NCI-H446 (cell line): ENCODE measurements at places on chromosomes 4 and X.
A peak's percentile ranks its signal among the peaks of the same experiment; 100 is the strongest.

GRCh38 chr4:108060164-108060563 lies 70.5 kb downstream of the HADH start:
- DNase-seq = no peak

GRCh38 chrX:47481160-47481559 lies 1.9 kb downstream of the ZNF41 start:
- DNase-seq = no peak

GRCh38 chrX:21912220-21912619 lies 28.3 kb upstream of the SMS start:
- no peak for DNase-seq

DNA sequence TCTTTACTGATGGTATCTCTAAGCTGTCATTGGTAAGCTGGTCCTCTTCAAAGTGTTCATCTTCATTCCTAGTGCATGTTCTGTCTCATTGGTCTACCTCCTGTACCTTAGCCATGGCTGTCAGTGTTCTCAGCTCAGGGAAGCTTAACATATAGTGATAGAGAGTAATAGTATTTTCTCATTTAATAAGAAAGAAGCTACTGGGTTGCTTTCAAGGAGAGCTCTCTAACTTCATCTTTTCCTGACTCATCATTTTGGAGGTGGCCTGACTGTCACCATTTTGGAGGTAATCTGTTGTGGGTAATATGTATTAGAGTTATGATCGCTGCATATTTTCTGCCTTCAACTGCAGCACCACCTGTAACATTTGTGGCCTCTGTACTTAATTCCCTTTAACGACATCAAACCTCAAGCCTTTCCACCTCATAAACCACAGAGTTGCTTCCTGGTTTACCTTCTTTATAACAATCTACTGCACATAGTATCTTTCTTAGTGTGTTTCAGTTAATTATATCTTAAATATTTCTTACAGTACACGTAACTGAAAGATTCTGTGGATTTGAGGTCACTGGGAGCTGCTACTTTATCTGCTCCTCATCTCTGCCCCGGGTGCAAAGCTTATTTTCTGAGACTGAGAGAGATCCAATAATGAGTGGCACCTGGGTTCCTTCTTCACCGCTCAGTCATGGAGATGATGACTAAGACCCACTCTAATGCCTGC lies 474.0 kb upstream of the TECRL start:
- DNase-seq = no peak

GRCh38 chrX:85503258-85504158 lies 124.0 kb upstream of the POF1B start:
- no peak for DNase-seq

DNA sequence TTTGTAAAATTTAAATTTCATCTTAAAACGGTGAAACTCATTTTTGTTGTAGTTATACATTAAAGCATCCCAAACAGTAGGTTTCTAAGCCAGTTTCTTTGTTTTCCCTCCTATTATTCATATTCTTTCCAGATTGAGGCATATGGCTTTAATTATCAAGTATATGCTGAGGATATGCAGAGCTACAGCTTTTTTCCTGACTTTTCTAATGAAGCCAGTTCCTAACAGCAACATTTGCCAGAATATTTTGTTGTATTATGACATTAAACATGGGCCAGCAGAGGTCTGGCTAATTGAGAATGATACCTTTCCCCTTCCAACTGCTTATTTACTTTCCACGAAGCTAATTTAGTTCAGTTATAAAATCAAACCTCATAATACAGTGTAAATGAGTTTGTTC lies 75.3 kb downstream of the SLIT2 start:
- DNase-seq = peak; percentile 20

- DNase-seq = no peak
Measured at GRCh38 chr4:93780080-93780479, 48.5 kb upstream of the ATOH1 start.

DNA sequence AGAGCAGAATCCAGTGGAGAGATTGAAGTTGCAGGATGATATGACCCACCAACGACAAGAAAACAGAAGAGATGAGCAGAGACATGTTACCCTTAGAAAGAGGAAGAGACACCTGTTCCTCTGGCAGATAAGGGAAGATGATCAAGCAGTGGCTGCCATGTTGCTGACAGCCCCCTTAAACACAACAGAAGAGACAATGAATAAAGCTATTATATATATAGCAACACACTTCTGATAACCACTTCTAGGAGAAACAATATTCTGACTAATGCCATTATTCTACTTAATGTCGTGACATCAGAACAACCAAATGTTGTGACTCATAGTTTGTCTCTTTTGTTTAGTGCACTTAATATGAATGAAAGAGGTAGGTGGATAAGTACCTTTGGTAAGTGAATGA lies 44.9 kb downstream of the SH3RF1 start:
- no peak for DNase-seq

- DNase-seq = no peak
Measured at GRCh38 chr4:27360790-27361267, 500.2 kb downstream of the STIM2 start.

GRCh38 chr4:61805979-61806378 lies 605.9 kb downstream of the ADGRL3 start:
- DNase-seq = no peak

- DNase-seq = no peak
Measured at GRCh38 chr4:89538886-89539285, 231.3 kb upstream of the GPRIN3 start.

GRCh38 chr4:153916273-153916755 lies 127.4 kb upstream of the SFRP2 start:
- no peak for DNase-seq

- DNase-seq = no peak
Measured at GRCh38 chr4:114021451-114021850, 42.0 kb upstream of the ARSJ start.

DNA sequence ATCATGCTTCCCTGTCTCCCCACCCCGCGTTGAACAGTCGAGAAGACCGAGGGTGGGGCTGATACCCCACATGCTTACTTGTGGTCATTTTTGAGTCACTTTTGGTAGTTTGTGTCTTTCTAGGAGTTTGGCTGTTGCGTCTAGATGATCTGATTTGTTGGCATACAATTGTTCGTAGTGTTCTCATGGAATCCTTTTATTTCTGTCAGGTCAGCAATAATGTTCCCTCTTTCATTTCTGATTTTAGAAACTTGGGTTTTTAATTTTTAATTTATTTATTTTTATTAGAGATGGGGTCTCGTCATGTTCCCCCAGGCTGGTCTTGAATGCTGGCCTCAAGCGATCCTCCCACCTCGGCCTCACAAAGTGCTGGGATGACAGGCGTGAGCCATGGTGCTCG lies 30.9 kb downstream of the SH3TC1 start:
- no peak for DNase-seq

- DNase-seq = no peak
Measured at GRCh38 chrX:45422216-45422925, 221.7 kb upstream of the DIPK2B start.

- DNase-seq = no peak
Measured at GRCh38 chr4:71550220-71551165, 211.7 kb downstream of the SLC4A4 start.

DNA sequence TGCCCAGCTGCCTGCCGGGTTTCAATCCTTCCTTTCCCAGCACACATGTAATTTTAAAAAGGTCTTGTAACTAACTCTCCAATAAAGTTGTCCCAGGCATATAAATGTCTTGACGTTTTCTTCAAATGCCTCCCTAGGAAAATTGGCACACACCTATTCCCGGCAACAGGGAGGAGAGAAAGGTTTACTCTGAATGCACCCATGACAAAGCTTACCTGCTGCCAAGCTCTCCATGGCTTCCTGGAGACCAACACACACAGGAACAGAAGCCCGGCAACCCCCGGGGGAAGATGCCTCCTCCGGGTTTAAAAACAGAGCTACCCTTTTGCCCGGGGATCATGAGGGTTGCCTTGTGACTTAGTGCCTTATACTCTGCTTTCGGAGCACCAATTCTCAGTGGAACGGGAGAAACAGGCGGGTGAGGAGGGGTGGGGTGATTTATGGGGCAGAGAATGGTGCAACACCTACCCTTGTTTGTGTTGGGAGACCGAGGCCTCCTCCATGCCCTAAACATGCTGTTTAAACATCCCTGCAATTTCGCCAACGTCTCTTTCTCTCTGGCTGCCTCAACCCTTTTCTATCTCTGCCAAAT lies 4.8 kb upstream of the GYG2 start:
- no peak for DNase-seq

GRCh38 chr4:70749313-70749712 lies 27.5 kb downstream of the RUFY3 start:
- DNase-seq = no peak

GRCh38 chr4:173505924-173506518 lies 24.0 kb downstream of the HAND2 start:
- DNase-seq = peak; percentile 44

DNA sequence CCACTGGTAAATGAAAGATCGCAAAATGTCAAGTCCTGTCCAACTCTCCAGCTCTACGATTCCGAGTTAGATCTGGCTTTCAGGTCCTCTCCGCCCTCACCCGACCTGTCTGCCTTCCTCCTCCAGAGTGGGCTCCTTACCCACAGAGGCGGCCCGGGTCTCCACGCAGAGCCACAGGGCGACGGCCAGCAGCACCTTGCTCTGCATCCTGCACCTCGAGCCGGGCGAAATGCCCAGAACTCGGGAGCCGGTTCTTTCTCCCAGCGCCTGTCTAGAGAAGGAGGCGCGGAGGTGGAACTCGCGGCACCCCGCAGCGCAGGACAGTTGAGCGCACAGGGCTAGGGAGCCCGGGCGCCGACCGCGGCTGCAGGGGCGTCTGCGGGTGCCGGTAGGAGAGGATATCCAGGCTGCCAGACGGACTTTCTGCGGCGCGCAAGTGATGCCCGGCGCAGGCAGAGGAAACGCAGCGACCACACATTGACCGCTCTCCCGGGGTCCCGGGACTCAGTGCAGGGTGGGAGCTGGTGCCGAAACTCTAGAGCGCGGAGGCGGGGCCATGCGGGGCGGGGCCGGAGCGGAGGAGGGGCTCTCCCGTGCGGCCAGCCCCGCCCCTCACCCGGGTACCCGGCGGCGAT lies at the start of gene KDR:
Gene KDR, minus strand, starts transcription at position 509 of the 635 bp plus-strand sequence. Its CDS starts 302 bp downstream, at position 207.
- DNase-seq = no peak

DNA sequence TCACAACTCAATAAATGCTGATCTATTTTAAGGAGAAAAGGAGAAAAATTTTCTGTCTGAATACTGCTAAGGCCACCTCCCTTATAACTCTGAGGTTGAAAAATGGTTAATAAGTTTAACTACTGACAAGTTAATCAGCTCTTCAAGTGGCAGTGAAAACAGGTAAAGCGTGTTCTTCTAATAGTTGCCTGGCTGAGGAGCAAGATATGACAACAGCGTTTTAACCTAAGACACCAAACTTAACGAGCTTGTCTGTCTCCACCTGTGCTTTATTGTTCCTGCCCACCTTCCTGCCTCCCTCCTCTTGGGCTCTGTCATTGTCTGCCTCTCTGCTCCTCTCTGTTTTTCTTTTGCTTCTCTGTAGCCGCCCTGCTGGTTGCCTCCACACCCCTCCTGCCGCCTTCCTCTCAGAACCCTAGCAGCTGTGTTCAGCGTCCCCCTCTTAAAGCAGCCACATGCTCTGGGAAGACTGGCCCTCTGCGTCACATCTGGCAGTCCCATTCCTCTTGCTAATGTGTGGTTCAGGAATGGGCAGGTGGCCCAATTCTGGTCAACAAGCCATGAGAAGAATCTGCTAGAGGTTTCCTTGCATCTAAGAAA lies 4.3 kb upstream of the TSPAN5 start:
- DNase-seq = no peak

DNA sequence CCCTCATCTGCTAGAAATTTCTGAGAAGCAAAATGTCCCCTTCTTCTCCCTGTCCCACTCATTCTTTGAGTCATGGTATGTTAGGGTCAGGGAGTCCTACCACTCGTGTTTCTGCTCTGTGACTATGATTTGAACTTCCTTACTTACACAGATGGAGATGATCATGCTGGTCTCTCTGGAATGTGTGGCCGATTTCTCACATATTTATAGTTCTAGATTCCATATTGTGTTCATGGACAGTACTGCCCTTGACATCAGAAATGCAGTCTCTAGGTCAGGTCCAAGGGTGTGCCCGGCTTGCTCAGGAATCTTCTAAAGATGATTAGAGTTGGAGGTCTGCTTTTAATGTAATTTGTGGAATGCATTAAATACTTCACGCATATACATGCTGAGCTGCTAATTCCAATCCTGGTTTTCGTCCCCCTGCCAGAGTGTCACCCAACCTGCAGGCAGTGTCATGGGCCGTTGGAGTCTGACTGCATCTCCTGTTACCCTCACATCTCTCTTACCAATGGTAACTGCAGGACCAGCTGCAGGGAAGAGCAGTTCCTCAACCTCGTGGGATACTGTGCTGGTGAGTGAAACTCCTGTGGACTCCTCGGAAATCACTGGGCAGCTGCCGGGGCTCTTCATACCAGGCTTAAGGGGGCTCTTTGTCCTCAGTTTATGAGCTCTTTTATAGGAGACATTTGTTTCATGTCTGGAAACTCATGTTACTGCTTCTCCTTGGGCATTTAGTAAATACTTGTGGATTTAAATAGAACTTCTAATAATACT lies 214.1 kb upstream of the ANXA3 start:
- no peak for DNase-seq

- DNase-seq = no peak
Measured at GRCh38 chrX:116694046-116694445, 231.3 kb upstream of the CT83 start.

GRCh38 chr4:149997881-149998421 lies 80.3 kb upstream of the DCLK2 start:
- DNase-seq = peak; percentile 45

DNA sequence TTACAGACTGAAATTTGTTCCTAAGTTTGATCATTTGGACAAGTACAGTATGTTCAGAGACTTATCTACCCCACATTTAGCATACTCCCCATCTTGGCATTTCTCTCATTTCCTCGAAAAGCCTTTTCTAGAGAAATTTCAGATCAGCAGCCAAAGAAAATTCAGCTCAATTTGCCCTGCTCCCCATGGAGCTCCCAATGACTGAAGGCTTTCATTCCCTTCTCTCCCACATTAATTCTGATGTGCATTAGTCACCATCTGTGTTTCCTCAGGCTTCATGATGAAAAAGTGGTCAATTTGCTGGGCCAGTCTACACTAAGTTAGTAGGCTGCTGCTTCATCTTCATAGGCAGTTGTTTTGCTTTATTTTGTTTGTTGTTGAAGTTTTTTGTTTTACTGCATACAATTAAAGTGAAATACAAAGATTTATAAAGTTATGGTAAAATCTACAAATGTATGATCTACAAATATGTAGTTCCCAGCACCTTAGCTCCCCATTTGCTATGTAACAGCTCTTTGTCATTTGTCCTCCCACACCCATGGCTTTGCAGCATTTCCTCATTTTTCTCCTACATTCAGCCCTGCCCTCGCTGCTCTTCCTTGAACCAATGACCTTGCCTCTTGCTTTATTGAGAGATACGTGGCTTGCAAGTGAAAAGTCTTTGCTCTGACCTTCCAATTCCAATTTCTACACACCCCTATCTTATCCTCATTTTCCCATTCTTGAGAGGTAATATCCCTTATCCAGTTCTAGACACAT lies 193.9 kb downstream of the ANAPC10 start:
- DNase-seq = no peak
